Activated CD4-positive, alpha-beta T cell treated with anti-CD3 and anti-CD28 coated beads for 36 hours (primary cell): ENCODE measurements at places on chromosomes 13 and 19. TPM values are rescaled to one million over a fixed set of nuclear protein-coding genes. Genes with fewer than 3 reads are reported as not detected.

- peaks cover 77% of the 10 kb centered on the region for H3K4me1 ChIP-seq
- H3K4me3 ChIP-seq = no peak overlapping the region
- DNase-seq = no peak
- H3K27me3 ChIP-seq = no peaks in the 10 kb centered on the region
- no peak overlapping the region for H3K27ac ChIP-seq
Observed at GRCh38 chr19:40279120-40279551, 6.0 kb downstream of the AKT2 start.

DNA sequence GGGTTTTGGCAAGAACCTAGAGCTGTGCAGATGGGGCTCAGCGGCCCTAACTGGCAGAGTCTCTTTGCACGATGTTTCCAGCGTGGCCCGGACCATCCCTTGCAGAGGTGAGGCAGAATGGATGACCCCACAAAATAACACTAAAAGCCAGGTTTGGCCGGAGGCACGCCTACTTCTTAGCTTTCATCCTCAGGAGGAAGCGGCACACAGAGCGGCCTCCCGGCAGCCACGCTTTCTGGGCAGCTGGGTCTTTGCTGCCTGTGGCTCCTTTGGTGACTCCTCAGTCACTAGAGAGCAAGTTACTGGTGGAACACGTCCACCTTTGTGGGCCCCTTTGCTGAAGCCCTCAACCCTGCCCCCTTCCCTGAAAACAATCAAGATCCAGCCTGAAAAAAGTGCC lies 25.2 kb downstream of the TEX29 start:
- H3K36me3 ChIP-seq = no peaks in the 10 kb centered on the region
- DNase-seq = no peak
- H3K4me1 ChIP-seq = no peaks in the 10 kb centered on the region
- no peaks in the 10 kb centered on the region for H3K27me3 ChIP-seq

GRCh38 chr19:6015841-6016545 lies 38.1 kb upstream of the RANBP3 start:
- DNase-seq = no peak
- H3K27me3 ChIP-seq = no peaks in the 10 kb centered on the region
- no peaks in the 10 kb centered on the region for H3K4me1 ChIP-seq
- H3K27ac ChIP-seq = no peak overlapping the region

- H3K27me3 ChIP-seq = no peaks in the 10 kb centered on the region
- H3K4me1 ChIP-seq = peaks cover 14% of the 10 kb centered on the region
- H3K4me3 ChIP-seq = peak within 1 kb of the TSS; percentile 75
- peak within 1 kb of the TSS; percentile 93 for H3K27ac ChIP-seq
Observed at GRCh38 chr19:13905634-13906520, at the start of the genes BRME1 and CC2D1A. Gene BRME1 (minus strand): TSS chr19:13906117. CDS start chr19:13904892, 1,225 bp downstream. Gene CC2D1A (plus strand): TSS chr19:13906201. CDS start chr19:13906442, 241 bp downstream.

GRCh38 chr19:49589502-49589905 lies 1.5 kb upstream of the PRR12 start:
- peaks cover 28% of the 10 kb centered on the region for H3K4me1 ChIP-seq
- peak; percentile 29 for DNase-seq
- no peak overlapping the region for H3K4me3 ChIP-seq
- no peak overlapping the region for H3K27ac ChIP-seq
- peaks cover 11% of the 10 kb centered on the region for H3K36me3 ChIP-seq

DNA sequence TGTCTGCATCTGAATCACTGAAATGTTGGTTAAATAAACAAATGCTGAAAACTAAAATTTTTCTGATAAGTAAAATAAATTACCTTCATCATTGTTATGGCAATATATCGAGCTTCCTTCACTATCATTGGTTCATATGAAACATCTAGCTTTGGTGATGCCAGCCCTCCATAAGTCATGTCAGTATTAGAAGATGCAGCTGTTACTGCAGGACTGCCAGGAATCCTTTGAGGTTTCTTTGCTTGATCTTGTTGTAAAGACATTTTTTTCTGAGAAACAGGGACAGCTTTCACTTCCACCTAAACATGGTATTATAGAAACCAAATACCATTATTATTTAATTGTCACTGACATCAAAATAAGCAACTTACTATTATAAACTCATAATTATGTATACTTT lies 123.7 kb upstream of the FBXL3 start:
- H3K27ac ChIP-seq = no peak overlapping the region
- no peaks in the 10 kb centered on the region for H3K4me1 ChIP-seq
- peaks cover 37% of the 10 kb centered on the region for H3K36me3 ChIP-seq
- no peak overlapping the region for H3K4me3 ChIP-seq
- no peaks in the 10 kb centered on the region for H3K27me3 ChIP-seq

DNA sequence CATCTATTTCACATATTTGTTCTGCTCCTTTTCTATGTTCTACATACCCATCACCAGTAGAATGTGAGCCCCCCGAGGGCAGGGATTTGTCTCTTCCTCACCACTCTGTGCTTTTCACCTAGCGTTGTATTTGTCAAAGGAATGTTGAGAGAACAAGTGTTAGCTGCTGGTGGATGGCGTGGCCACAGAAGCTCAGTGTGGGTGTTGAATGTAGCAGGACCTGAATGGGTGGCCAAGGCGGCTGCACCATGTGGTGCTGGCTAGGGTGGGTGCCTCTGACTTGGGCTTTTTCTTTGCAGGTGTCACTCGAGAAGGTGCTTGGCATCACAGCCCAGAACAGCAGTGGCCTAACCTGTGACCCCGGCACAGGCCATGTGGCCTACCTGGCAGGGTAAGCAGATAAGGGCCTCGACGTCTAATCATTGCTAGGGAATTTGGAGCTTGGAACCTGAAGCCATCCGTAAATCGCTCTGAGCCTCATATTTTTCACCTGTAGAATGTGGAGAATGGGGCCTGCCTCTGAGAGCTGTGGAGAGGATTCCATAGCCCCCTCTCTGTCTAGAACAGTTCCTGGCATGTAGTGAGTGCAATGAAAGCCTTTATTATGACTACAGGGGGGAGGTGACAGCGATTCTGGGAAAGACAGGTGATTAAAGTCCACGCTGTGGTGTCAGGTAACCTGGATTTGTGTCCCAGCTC lies 3.9 kb downstream of the WDR62 start:
- no peak for DNase-seq
- H3K27me3 ChIP-seq = no peaks in the 10 kb centered on the region
- no peak overlapping the region for H3K27ac ChIP-seq
- no peak overlapping the region for H3K4me3 ChIP-seq

GRCh38 chr13:41976476-41976875 lies 15.6 kb upstream of the VWA8 start:
- no peak for DNase-seq
- H3K4me3 ChIP-seq = no peak overlapping the region
- H3K36me3 ChIP-seq = no peaks in the 10 kb centered on the region
- no peak overlapping the region for H3K27ac ChIP-seq

DNA sequence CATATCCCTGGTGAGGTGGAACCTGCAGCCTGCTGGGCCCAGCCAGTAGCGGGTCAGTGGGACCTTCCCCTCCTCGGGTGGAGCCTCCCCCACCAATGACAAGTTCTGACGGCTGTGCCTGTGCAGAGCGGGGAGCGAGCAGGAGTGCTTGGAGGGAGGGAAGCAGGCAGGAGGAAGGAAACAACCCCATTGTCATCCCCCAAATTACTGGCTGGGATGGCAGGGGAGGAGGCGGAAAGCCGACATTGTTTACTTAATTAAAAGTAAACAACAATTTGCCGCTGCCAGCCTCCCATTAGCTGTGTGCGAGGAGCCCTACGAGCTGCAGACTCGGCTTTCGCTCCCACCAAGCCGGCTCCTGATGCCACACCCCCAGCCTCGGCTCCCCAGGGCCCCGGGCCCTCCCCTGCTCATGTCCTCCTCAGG lies 45.5 kb downstream of the LYL1 start:
- H3K27ac ChIP-seq = no peak overlapping the region
- H3K27me3 ChIP-seq = peaks cover 12% of the 10 kb centered on the region
- peaks cover 6% of the 10 kb centered on the region for H3K4me1 ChIP-seq

- peak overlapping the region; percentile 59 for H3K4me3 ChIP-seq
- H3K27me3 ChIP-seq = no peaks in the 10 kb centered on the region
- H3K4me1 ChIP-seq = peaks cover 80% of the 10 kb centered on the region
- DNase-seq = peak; percentile 89
Observed at GRCh38 chr19:18478545-18479311, 40.8 kb upstream of the ISYNA1 start.

DNA sequence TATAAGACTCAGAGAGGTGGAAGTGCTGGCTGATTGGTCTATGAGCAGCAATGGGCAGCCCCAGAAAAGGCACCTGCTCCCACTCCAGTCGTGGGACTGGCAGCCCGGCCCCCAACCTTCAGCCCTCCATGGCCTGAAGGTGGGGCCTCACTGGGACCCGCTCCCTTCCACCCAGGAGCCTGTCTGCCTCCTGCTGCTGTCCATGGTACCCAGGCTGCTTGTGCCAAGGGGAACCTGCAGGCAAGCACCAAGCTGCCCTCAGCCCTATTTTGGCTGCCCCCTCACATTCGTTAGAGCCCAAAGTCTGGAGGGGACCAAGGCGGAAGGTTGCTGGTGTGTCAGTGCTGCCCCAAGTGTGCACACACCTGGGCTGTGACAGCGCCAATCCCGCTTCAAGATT lies 2304.9 kb downstream of the PCDH9 start:
- DNase-seq = no peak
- H3K27me3 ChIP-seq = no peaks in the 10 kb centered on the region
- H3K27ac ChIP-seq = no peak overlapping the region
- no peaks in the 10 kb centered on the region for H3K36me3 ChIP-seq
- no peak overlapping the region for H3K4me3 ChIP-seq
- no peaks in the 10 kb centered on the region for H3K4me1 ChIP-seq

- no peak overlapping the region for H3K4me3 ChIP-seq
- H3K27me3 ChIP-seq = no peaks in the 10 kb centered on the region
- DNase-seq = no peak
- no peak overlapping the region for H3K27ac ChIP-seq
Observed at GRCh38 chr13:26348966-26349365, 95.0 kb downstream of the CDK8 start.

DNA sequence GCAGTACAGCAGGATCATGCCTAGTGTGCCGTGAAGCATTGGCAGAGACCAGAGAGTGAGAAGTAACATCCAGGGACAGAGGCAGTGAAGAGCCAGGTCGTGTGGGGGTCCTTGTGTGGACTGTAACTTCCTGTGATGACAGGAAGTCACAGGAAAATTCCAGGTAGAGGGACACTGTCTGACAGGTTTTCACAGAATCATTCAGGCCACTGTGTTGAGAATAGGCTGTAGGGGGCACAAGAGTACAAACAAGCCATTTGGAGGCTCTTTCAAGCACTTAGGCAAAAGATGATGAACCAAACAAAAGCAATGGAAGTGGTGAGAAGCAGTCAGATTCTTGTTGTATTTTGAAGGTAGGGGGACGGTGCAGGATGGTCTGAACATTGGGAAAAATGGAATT lies 46.4 kb downstream of the N4BP2L1 start:
- no peaks in the 10 kb centered on the region for H3K4me1 ChIP-seq
- no peak overlapping the region for H3K4me3 ChIP-seq
- H3K36me3 ChIP-seq = peaks cover 5% of the 10 kb centered on the region
- DNase-seq = no peak
- no peak overlapping the region for H3K27ac ChIP-seq

GRCh38 chr13:28636677-28637317 lies 22.1 kb upstream of the POMP start:
- peak; percentile 75 for DNase-seq
- no peaks in the 10 kb centered on the region for H3K36me3 ChIP-seq
- H3K27me3 ChIP-seq = peaks cover 16% of the 10 kb centered on the region
- no peak overlapping the region for H3K27ac ChIP-seq
- H3K4me3 ChIP-seq = peak overlapping the region; percentile 0

DNA sequence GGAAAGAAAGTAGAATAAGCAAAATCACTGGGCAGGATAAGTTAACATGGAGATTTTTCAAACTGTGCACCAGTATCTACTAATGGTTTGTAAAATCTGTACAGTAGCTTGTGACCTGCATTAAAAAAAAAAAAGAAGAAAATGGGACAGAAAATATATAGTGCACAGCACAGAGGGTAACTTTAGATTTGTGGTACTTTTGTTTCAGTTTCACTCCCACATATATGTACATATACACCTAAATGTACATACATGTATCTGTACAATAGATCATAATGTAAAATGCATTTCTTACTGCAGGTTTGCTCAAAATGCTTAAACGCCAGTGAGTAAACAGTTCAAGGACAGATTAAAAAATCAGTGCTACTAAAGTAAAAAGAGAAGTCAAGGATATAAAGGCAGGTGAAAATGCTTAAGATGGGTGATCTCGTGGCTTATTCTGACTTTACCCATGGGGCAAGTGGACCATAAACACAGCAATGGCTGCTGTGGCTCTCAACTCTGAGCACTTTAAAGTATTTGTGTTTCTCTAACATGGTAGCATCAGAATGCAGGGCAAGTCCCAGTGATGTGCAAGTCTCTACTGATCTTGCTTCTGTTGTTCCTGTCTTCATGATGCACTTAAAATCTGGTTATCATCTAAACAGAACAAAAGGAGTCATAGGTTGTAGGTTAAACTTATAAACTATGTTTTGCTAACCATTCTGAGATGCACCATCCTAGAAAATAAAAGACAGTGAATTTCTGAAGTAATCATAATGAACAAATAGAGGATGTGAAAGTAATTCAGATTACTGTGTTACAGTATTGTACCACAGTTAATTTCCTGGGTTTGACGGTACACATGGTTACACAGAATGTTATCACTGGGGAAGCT lies 112.3 kb downstream of the MIPEP start:
- peaks cover 16% of the 10 kb centered on the region for H3K4me1 ChIP-seq
- DNase-seq = no peak
- H3K4me3 ChIP-seq = no peak overlapping the region

- DNase-seq = no peak
- no peaks in the 10 kb centered on the region for H3K27me3 ChIP-seq
- H3K27ac ChIP-seq = no peak overlapping the region
- peaks cover 9% of the 10 kb centered on the region for H3K36me3 ChIP-seq
- peaks cover 33% of the 10 kb centered on the region for H3K4me1 ChIP-seq
Observed at GRCh38 chr13:33548069-33548468, 262.5 kb upstream of the STARD13 start.

GRCh38 chr13:42394711-42395085 lies 122.7 kb downstream of the AKAP11 start:
- DNase-seq = peak; percentile 51
- H3K27me3 ChIP-seq = no peaks in the 10 kb centered on the region
- H3K4me3 ChIP-seq = peak overlapping the region; percentile 80
- peaks cover 48% of the 10 kb centered on the region for H3K36me3 ChIP-seq
- peak overlapping the region; percentile 100 for H3K27ac ChIP-seq

DNA sequence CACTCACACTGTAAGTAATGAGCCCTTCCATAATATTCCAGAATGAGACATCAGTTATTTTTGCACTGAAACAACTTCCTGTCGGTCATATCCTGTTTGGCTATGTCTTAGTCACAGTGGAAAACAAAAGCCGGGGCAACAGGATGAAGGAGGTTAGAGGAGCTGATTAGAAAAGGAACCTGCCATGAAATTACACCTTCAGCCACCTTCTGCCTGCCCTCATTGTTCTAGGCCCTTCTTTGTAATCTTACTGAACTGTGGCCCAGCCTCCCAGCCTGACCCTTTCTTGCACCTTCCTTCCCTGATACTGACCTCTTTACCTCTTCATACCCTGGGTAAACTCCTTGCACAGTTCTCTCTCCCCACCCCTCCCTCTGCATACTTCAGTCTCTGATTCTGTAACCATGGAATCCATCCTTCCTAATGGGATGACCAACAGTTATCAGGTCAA lies 67.3 kb downstream of the DOCK9 start:
- DNase-seq = peak; percentile 56
- peaks cover 51% of the 10 kb centered on the region for H3K4me1 ChIP-seq
- H3K27ac ChIP-seq = peak overlapping the region; percentile 90
- H3K36me3 ChIP-seq = peaks cover 31% of the 10 kb centered on the region
- no peaks in the 10 kb centered on the region for H3K27me3 ChIP-seq

The FAM83E gene
- total RNA-seq = 1.5 TPM

The SIGLEC5 gene
- not detected for total RNA-seq

The CFAP97D2 gene
- not detected for total RNA-seq

The GAPDHS gene
- not detected for total RNA-seq

The WDR88 gene
- 0.21 TPM for total RNA-seq

The SIGLECL1 gene
- not detected for total RNA-seq

The FAM216B gene
- total RNA-seq = not detected

The ZNF491 gene
- total RNA-seq = 0.60 TPM

The TEX29 gene
- total RNA-seq = 0.46 TPM

The NKPD1 gene
- total RNA-seq = 0.11 TPM

The TLE2 gene
- total RNA-seq = 4.7 TPM

The TEKTIP1 gene
- total RNA-seq = 2.5 TPM
